Endothelial cell (in vitro differentiated cells): ENCODE measurements at places on chromosomes 12 and 14.

DNA sequence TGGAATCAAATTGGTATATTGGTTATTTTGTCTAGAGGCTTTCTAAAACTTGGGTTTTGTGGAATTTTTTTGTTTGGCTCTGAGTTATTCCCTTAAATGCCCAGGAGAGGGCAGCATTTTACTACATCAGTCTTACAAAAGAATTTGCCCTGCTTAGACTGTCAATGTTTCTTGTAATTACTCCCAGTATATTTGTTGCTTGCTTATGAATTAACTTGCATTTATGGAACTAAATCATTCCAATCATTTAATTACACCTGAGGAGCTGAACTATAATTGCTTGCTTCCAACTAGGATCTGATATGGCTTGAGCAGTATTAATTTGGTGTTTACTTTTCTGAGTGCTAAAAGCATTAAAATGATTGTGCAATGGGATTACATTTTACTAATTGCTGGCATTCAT, 48.7 kb downstream of the MIPOL1 start:
- no peak for DNase-seq

DNA sequence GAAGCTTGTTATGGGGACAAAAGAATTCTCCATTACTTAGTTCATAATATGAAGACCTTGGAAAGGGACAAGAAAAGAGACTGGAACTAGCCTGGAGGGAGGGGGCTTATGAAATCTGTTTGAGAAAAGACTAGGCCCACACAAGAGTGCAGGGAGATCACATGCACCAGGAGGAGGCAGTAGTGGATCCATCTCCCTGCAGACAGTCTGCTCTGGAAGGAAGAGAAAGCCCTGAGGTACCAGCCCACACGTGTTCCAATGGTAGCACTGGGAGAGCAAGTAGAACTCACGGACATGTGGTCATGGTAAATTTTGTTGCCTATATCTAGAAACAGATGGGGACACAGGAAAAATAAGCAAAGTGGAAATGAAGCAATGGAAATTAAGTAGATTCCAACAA, 445.4 kb downstream of the SOX5 start:
- DNase-seq: no peak

- no peak for DNase-seq
Measured at GRCh38 chr14:90345239-90345557, 13.5 kb upstream of the NRDE2 start.

DNA sequence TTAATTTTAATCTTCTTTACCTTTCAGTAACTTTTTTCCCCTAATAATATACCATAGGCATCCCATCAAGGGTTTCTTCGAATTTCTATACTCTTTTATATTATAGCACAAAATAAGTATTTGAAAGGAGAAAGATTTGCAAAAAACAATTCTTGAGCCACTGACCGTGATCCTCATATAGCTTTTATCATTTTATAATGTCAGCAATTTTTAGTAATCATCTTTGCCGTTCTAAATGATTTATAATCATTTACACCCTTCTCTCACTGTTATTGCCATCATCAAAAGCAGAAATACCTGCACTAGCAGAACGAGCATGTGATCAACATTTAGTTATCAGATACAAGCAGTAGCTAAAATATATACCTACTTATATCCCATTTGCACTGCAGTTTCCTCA, 16.9 kb downstream of the PTPRQ start:
- DNase-seq: no peak

- no peak for DNase-seq
Measured at GRCh38 chr12:67853204-67853603, 136.0 kb upstream of the IFNG-AS1 start.

DNA sequence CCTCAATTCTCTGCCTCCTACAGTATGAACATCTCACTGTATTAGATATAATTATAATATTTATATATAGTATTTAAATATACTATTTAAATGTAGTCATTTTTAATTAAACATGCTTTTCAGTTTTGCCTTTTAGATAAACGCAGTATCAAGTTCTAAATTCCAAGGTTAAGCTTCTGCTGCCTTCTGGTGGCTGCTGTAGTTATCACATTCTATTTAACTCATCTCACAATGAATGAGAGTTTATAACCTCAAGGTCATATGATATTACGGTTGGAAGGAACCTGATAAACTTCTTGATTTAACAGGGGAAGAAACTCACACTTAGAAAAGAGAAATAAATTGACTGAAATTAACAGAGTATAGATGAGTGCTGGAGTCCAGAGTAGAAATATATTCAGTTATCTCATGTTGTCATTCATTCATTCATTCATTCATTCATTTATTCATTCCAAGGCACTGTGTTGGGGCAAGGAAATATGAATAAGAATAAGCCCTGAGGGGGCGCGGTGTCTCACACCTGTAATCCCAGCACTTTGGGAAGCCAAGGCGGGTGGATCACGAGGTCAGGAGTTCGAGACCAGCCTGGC, 31.9 kb downstream of the GUCY2C start:
- no peak for DNase-seq

GRCh38 chr12:68446901-68447796, 115.0 kb upstream of the MDM1 start:
- DNase-seq: no peak

DNA sequence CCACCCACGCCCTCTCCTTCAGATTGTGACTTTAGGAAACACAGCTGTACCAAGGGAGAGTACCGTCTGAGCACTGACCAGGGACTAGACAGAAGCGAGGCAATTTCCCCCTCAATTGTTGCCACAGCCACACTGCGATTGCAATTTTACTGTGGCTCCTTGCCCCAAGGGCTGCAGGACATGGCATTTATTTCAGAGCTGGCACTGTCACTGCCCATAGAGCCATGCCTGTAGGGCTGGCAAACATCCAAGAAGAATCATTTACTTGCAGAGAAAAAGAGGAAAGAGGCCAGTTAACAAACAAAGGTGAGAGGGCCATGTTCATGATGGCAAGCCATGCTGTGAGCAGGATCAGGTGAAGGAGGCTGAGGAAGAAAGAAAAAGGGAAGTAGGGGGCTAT, 129.6 kb downstream of the EMP1 start:
- DNase-seq: no peak

DNA sequence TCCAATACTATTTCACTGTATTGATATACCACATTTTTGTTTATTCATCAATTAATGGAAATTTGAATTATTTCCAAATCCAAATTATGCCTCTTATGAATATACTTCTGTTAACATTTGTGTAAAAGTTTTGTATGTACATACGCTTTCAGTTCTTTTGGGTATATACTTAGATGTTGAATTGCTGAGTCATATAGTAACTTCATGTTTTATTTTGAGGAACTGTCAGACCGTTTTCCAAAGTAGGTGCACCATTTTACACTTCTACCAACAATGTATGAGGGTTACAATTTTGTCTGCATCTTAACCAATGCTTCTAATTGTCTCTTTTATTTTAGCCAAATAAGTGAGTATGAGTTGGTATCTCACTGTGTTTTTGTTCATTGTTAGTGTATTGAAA, 10.2 kb upstream of the CCER1 start:
- no peak for DNase-seq

GRCh38 chr14:61099216-61099835, 118.3 kb downstream of the SLC38A6 start:
- no peak for DNase-seq

GRCh38 chr12:65876898-65877721, 52.8 kb downstream of the HMGA2 start:
- no peak for DNase-seq
